ENCODE measurements at places on chromosomes 7 and 10.
A peak's percentile ranks its signal among the peaks of the same experiment; 100 is the strongest.

DNA sequence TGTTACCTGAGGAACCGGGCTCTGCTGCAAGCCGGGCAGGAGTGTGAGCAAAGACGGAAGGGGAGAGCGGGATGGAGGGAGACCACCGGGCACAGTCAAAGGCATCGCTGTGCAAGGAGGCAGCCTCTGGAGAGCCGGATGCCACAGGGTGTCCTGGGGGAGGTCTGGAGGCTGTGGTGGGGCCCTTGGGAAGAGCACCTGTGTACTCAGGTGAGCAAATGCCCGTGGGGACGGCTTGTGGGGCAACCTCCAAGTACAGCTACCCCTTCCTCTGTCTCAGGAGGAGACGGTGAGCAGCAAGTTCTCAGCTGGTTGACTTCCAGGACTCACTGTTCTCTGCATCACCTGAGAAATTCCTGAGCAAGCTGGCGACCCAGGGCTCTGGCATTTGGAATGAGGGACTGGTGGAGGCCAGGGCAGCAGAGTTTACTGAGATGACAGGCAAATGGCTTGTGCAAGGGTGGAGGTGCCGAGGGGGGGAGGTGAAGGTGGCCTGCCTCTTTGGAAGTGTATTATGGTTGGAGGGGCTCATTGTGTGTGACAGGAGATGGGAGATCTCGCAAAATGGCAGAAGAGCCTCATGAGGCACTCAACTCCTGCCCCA, 345.2 kb upstream of the SHH start:
- no peak for DNase-seq

GRCh38 chr10:20271490-20271889, 455.3 kb downstream of the PLXDC2 start:
- DNase-seq = no peak

DNA sequence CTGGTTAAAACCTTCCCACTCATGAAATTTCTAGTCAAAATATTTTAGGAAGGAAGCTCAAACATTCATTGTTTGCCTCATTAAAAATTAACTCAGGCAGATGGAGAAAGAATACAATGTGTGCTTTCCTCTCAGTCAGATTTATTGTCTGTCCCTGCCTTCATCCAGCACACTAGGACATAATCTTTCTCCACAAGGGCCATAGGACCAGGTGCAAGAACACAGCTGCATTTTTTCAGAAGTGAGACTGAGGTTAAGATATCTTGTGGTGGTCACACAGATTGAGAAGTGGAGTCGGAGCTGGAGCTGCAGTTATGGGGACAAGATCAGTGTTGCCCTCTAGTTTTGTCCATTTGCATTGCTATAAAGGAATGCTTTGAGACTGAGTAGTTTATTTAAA, 666.3 kb downstream of the CCSER2 start:
- DNase-seq = no peak

DNA sequence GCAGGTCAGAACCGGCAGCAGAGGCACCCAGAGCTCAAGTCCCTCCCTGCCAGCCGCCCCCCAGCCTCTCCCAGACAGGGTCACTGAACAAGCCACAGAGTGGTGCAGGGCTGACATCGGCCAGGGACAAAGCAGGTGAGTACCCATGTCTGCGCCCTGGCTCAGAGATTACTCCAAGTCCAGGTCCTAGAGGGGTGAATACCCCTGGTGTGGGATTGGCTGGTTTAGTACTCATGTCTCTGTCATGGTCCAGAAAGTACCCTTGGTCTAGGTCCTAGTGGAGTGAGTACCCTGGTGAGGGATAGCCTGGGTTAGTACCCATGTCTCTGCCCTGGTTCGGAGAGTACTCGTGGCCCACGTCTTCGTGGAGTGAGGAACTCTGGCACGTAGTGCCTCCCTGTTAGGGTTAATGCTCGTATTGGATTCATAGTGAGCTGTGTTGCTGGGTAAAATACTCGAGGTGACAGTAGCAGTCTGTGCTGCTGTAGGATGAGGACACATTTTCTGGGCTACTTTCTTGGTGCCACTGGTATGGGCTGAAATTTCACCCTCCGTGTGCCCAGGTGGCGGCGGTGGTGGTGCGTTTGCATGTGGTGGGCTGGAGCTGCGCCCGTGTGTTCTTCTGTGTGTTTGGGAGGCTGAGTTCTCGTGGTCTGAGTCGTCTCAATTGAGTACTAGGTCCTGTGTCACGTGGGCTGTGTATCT, 25.5 kb upstream of the KNDC1 start:
- no peak for DNase-seq

GRCh38 chr7:40909346-40909980, 774.7 kb downstream of the SUGCT start:
- DNase-seq = no peak

DNA sequence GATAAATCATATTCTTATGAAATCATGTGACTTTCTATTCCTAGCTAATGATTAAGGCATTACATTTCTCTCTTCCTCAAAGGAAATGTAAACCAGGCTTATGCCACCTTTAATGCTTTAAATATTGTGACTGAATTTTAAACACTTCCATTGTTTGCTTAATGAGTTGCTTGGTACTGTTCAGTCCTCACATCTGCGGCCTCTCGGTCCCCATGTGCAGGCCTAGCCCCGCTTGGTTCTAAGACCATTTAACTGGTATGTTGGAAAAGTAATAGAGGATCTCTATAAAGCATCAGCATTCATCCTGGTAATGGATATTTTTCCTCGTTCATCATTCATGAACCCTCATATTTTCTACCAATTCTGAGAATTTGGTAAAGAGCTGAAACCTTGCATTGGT, 27.4 kb downstream of the THSD7A start:
- no peak for DNase-seq

GRCh38 chr7:157248659-157249058, 88.1 kb upstream of the DNAJB6 start:
- DNase-seq = no peak

DNA sequence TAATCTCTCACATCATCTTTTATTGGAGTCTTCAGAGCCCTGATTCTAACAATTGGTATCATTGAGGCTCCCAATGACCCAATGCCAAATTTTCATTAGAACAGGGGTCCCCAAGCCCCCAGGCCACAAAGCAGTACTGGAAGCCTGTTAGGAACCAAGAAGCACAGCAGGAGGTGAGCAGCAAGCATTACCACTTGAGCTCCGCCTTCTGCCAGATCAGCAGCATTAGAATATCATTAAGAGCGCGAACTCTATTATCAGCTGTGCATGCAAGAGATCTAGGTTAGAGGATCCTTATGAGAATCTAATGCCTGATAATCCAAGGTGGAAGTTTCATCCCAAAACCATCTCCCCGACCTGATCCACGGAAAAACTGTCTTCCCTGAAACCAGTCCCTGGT, 23.1 kb downstream of the KIF5B start:
- no peak for DNase-seq

DNA sequence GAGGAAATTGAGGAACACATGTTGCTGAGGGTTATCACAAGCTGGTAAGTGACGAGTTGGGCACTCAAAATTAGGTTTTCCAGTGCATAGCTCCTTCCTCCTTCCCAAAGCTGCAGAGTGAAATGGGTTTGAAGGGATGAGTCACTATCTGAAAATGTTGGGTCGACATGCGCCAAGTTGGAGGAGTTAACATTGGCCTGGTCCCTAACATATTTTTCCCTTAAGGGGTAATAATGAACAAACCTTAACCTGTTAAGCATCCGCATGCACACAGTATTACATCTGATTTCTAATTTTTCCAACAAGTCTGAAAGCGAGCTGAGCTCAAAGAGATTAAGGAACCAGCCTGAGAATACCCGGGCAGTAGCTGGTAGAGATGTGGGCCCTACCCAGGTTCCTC, 20.7 kb upstream of the TECTB start:
- no peak for DNase-seq

- no peak for DNase-seq
These were observed 4.5 kb upstream of the AIFM2 start for GRCh38 chr10:70137135-70137534.

GRCh38 chr10:47311193-47311931, 10.9 kb upstream of the GDF2 start:
- peak; percentile 28 for DNase-seq

DNA sequence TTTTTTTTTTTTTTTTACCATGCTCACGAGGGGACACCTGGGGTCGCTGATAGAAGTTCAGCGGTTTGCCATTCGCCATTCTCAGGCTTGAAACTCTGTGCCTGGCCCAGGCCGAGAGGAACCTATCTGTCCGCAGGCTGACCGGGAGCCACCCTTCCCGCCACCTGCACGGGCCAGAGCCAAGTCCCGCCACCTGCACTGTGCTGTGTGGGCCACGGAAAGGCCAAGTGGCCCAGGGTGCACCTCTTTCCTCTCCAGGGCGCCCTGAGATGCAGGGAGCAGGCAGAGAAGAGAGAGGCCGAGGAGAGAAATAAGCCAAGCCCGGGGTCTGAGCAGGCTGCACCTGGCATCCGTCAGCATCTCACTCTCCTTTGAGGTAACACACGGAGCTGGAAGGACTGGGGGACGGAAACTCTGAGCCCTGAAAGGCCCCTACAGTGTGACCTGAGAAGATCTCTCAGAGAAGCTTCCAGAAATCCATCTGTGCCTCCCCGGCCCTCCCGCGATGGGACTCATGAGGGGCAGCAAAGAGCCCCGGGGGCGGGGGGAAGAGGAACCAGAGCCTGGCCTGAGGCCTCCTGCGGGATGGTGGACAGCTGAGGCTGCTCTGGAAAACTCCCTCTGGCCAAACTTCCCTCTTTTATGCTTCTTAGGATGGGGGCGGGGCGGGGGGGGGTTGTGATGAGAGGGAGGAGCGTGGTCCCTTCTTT, 46.6 kb downstream of the PRKAG2 start:
- no peak for DNase-seq

DNA sequence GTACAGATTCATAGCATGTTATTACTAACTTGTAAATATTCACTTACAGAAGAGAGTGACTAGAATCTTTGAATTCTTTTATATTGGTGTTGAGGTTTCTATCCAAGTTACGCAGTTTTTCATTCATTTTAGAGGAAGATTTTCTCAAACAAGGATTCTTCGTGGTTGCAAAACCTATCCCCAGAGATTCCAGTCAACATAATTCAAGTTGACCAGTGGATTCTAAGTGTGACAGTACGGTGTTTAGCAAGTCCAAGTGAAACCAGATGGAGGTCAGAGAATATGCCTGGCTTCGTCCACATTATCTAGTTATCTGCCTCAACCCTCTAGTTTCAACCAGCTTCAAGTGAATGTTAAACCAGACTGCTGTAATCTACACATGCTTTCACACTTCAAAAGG, 131.9 kb downstream of the SDK1 start:
- DNase-seq = no peak

- no peak for DNase-seq
These were observed 35.2 kb downstream of the GBF1 start for GRCh38 chr10:102280397-102281101.

DNA sequence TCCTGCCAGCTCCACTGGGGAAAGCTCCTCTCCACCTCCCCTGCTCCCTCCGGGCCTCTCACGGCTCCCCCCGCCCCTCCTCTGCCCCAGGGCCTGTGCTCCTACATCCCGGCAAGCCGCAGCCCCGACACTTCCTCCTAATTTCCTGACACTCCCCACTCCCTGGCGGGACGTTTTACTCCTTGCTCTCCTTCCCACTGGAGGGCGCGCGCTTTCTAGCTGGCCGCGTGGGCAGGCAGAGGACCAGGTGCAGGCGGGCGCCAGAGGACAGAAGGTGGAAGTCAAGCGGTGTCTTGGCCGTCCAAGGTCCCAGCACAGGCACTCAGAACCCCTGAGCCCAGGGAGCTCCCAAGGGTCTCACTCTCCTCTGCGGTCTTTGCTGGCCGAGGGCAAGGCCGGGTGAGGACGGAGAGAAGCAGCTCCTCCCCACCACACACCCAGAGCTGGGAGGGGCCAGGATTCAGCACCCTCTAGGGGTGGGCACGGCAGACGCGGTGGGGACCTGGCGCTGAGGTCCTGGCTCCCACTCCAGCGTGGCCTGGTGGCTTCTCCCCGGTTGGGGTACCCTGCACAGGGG, 19.1 kb downstream of the ADAM8 start:
- DNase-seq = no peak

- no peak for DNase-seq
These were observed 42.4 kb downstream of the IL2RA start for GRCh38 chr10:6019796-6020195.

GRCh38 chr10:43308986-43309385, 42.1 kb upstream of the RASGEF1A start:
- DNase-seq = no peak

DNA sequence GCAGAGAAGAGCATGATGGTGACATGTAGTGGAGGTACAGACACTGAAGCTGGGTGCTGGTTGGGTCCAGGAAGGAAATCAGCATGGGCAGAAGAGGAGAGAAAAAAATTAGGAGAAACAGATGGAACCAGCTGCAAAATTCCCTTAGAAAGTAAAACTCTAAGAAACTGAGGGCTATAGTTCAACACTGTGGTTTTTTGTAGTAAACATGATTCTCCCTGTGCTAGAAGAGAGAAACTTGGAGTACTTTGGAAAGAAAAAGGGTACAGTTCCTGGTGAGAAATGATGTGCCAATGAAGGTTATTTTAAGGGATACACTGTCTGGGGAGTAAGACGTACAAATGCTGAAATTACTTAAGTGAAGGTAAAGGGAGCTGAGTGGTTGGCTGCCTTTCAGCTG, 181.5 kb upstream of the HPS1 start:
- no peak for DNase-seq

All from T-helper 9 cell (primary cell).